Activated CD8-positive, alpha-beta memory T cell treated with anti-CD3 and anti-CD28 coated beads for 1 hour (primary cell): ENCODE measurements at places on chromosomes 5 and 9.

DNA sequence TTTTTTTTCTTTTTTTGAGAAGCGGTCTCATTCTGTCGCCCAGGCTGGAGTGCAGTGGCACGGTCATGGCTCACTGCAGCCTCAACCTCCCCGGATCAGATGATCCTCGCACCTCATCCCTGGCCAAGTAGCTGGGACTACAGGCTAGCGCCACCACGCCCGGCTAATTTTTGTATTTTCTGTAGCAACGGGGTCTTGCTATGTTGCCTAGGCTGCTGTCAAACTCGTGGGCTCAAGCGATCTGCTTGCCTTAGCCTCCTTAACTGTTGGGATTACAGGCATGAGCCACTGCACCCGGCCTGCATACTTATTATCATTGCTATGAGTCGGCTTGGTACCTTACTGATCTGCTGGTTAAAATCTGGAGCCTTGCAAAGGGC lies 790 bp upstream of the IARS1 start:
- no peak for DNase-seq

GRCh38 chr5:14849516-14850294 lies 21.9 kb downstream of the ANKH start:
- no peak for DNase-seq

DNA sequence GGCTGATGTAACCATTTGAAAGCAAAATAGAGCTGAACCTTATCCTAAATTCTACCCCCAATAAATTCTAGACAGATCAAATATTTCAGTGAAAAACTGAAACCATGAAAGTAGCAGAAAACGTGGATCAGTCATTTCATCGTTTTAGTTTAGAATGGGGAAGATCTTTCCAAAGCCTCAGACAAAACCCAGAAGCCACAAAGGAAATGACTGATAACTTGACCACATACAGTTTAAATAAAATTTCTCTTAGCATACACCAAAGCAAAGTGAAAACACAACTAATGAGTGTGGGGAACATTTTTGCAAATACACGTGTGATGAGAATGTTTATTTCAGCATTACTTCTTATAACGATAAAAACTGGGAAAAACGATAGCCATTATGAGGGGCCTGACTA lies 284.8 kb downstream of the ADGRV1 start:
- no peak for DNase-seq

DNA sequence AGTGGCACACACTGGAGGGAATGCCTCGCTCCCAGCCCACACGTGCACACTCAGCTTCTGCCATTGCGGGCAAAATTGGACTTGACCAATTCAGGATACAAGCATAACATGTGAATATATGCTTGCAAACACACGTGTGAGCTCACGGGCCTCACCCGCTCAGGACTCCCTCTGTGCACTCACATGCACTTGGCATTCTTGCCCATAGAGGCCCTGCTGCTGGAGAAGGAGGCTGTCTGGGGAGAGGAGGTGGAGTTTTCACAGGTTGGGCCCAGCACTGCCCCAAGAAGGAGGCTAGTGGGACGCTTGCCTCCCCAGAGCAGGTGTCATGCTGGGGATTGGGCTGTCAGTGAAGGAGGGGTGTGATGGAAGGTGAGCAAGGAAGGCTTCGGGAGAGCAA lies 1.7 kb downstream of the MYMK start:
- DNase-seq, result no peak

GRCh38 chr5:169803077-169803981 lies 166.3 kb downstream of the DOCK2 start:
- no peak for DNase-seq

DNA sequence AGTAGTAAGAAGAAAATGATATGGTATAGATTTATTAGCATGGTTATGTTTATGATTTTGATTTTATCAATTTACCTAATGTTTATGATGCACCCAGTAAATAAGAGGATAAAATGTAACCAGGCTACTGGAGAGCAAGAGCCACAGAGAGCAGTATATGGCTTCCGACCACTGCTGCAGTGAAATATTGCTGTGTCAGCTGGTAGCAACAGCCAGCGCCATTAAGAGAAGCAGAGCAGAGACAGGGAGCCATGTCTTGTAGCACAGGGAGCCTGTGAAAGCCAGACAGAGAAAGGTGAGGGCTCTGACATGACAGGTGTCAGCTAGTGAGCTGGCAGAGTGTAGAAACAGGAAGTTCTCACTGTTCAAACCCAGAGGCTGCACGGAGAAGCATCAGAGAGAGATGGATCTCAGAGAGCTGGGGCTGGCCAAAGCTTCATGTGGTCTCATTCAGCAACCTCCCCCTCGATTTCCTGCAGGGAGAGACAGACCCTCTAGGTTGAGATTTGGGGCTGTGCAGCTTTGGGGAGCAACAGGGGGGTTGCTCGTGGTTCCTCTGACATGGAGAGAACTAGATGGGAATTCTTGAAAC lies 202.1 kb downstream of the MED10 start:
- no peak for DNase-seq

DNA sequence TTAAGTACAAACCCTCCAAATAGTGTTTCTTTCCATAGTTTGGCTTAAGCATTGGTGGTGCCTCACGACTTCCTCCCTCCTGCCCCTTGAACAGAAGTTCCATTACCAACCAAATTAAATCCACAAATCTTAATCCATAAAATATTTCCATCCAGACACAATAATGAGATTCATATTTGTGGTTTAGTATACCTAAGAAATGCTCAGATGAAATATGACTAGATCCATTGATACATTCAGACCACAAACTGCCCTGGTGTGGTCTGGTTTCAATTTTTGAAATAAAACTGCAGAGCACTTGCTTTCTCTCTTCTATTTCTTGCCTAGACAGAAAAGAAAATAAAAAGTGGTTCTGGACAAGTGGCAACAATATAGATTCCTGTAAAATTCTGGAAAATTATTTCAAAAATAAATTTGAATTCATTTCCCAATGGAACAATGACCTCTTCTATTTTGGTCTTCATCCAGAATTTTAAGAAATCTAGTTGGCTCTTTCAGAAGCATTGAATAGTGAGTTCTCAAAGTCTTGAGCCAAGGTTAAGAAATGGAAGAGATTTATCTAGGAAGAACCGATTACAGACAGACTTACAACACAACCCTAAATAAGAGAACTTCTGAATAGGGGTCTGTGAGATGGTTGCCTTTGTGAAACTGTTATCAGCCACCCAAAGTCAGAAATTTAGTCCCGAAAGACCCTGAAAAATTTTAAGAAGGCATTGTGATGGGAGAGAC lies 14.0 kb downstream of the TNC start:
- no peak for DNase-seq

GRCh38 chr9:80664327-80665210 lies 1024.8 kb downstream of the TLE1 start:
- no peak for DNase-seq

- DNase-seq, result no peak
Measured at GRCh38 chr5:60887746-60888145, 43.7 kb upstream of the ELOVL7 start.

DNA sequence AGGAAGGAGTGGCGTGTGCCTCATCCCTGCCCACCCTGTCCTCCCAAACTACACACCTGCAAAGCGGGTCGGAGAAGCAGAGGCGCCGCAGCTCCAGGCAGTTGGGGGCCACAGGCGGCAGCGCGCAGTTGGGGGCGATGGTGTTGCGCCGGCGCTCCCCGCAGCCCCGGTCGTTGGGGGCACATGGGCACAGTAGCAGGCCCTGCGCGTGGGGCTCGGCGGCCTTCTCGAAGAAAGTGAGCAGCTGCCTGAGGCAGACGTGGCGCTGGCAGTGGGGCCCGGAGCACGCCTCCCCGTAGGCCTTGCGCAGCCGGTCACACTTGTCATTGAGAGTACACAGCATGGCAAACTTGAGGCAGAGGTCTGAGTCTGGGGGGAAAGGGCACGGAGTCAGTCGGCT lies 16.8 kb downstream of the GFRA3 start:
- no peak for DNase-seq
